ENCODE measurements at places on chromosomes 3 and 15. TPM values are rescaled to one million over a fixed set of nuclear protein-coding genes. Genes with fewer than 3 reads are reported as not detected.

DNA sequence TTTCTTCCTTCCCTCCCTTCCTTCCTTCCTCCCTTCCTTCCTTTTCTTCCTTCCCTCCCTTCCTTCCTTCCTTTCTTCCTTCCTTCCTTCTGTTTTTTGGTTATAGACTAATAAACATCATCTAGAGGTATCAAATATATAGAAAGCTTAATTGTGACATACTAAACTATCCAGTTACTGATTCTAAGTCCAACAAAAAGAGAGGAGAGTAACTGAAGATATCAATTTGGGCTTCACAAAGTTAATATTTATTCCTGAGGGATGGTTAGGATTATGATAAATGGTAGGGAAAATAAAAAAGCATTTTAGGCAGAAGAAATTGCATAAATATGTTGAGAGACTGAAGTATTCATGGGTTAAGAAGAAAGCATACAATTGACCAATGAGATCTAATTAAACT lies 7.8 kb upstream of the CLDN16 start:
- DNase-seq = no peak

- no peak for DNase-seq
Observed at GRCh38 chr3:70726961-70727360, 414.5 kb upstream of the MDFIC2 start.

DNA sequence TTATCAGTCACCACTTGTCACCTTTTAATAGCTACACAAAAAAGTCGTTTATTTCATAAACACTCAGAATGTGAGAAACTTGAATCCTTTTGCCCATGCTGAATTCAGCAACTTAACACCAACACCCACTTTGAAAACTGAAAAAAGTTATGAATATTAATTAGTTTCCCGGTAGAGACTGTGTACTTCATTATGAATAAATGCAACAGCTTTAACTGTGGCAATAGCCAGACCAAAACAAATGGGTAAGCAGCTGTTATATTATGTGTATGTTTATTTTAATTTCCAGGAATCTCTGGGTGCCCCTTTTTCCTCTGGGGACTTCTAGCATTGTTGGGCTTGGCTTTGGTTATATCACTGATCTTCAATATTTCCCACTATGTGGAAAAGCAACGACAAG lies 7.8 kb downstream of the TRAT1 start:
- DNase-seq = no peak

- DNase-seq = no peak
Observed at GRCh38 chr3:181379278-181379677, 332.4 kb upstream of the SOX2 start.

DNA sequence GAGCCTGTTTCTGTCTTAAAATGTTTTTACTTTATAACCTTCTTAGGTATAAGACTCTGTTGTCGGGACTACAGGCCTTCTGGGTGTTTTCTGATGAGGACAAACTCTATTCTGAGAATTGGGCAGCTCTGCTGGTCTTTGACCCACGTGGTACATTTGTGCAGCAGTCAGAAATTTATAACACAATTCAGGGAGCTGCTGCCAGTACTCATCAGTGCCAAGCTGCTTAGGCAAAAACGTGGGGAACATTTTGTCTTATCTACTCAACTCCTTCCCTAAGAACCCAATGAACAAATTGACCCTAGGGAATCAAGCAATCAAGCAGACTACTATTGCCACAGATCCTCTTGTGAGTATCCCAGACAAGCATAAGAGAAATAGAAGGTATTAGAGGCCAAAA lies 180.7 kb upstream of the PDZRN3 start:
- DNase-seq = no peak

DNA sequence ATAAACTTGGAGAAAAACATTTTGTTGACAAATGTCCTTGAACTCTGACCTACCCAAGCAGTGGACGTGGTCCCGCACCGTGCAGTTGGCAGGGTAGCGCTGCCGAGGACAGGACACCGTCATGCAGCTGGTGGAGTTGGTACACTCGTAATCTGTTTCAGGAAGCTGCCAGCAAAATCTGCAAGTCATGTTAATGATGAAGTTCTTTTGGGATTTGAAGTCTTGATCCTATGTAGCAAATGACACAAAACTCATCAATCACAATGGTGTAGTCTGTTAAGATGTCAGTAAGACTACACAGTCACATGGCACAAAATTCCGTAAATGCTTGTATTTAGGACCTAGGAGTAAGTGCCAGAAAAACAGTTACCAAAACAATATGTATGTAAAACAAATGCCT lies 5.5 kb downstream of the TM2D3 start:
- no peak for DNase-seq

HACD3 gene
- 47.9 TPM for total RNA-seq

ISL2 gene
- total RNA-seq = 0.38 TPM
